ENCODE measurements at places on chromosomes 1 and 21.

GRCh38 chr1:6016191-6016865 lies 24.1 kb upstream of the NPHP4 start:
- DNase-seq = no peak

DNA sequence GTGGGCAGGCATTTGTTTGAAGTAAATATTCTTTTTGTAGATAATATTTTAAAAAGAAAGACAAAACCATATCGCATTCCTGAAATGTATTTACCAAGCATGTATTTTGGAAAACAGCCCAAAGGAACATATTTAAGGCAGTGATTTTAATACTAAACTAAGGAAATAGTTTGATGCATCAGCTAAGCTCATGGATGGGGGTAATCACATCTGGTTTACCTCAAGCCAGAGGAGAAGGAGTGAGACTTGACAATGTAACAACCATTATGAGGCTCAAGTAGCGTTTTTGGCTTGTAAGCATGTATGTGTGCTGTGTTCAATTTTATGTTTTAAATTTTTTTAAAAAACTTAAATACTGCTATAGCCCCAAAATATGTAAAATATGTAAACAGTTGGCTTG lies 390.5 kb downstream of the DISC1 start:
- no peak for DNase-seq

GRCh38 chr1:240492832-240493440 lies 119.0 kb downstream of the GREM2 start:
- DNase-seq = no peak

DNA sequence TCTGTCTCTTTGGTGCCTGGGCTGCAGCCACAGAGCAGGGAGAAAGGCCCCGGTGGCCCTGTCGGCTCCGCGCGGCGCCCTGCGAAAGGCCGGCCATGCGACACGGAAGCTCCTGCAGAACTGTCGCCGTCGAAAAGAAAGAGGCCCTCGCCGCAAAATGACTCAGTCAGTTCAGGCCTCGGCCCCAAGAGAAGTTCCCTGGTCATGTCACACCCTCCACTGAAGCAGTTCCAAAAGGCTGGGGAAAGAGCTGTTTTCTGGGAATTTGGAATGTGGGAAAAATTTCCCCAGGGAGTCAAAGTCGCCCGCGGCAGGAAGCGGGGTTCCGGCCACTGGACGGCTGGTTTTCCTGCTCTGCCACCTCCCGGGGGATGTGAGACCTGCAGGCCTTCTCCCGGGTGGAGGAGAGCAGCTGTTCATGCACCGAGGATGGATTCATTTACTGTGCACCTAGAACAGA lies 115.8 kb upstream of the ZNF678 start:
- no peak for DNase-seq

- no peak for DNase-seq
Observed at GRCh38 chr1:3321559-3322449, 132.7 kb upstream of the ARHGEF16 start.

DNA sequence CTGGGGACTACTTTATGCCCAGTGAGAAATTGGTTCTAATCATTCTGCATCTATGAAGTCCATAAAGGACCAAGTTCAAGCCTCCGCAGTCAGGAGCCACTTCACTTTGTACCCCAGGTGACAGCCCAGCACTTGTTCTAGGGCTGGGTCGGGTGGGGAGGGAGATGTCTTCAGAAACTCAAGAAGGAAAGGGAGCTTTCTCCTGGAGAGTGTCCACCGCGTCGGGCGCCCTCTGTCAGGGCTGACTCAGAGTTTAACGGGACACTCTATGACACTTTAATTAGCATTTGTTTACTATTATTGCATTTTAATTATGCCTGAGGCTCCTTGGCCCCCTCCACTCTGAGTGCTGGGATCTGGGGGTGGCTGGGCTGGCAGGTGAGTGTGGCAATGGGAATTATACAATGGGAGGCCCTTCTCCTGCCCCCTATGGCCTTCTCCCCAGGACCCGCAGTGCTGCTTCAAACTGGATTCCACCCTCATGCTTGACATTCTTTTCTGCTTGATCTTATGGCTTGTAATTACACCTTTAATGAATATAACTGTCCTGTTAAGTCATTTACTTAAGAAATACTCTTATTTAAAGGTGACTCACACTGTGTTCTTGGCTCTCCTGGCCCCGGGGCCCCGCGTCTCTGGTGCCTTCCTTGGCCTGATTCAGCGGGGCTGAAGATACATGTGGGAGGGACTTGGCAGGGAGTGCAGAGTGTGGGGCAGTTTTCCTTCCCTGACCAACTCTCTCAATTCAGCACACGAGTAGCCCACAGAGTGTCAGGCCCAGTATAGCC lies 136.6 kb downstream of the PLXNA2 start:
- DNase-seq = no peak

- DNase-seq = no peak
Observed at GRCh38 chr1:99292886-99293285, 28.6 kb downstream of the PLPPR4 start.

GRCh38 chr1:205554026-205554811 lies 49.8 kb downstream of the CDK18 start:
- no peak for DNase-seq

DNA sequence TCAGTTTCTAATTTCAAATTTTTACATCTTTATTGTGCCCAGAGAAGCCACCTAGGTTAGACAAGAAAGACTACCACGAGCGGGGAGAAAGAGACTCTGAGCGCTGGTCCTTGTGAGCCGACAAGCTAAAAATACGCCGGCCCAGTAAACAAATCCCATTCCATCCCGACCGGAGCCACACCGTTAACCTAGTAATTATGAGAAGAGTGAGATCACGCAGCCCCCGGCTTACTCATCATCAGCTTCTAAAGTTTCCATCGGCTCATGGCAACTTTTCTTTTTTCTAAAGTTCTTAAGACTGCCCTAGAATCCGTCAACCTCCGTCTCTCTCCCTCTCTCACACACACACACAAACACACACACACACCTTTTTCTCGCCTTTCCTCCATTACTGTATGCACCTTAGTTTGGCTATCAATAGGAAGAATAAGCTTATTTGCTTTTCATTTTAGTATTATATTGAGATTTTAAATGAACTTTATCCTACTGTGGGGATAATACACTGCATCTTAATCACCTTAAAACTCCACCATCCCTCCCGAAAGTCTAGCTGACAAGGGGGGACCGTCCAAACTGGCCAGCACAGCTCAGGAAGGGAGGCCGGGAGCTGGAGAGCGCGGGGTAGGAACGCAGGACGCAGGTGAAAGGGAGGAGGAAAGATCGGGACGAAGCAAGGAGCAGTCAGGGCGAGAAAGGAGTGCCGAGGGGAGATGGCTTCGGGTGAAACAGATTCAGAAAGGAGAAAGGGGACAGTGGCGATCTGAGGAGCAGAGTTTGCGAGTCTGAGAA lies 728 bp downstream of the OTUD7B start:
- no peak for DNase-seq

DNA sequence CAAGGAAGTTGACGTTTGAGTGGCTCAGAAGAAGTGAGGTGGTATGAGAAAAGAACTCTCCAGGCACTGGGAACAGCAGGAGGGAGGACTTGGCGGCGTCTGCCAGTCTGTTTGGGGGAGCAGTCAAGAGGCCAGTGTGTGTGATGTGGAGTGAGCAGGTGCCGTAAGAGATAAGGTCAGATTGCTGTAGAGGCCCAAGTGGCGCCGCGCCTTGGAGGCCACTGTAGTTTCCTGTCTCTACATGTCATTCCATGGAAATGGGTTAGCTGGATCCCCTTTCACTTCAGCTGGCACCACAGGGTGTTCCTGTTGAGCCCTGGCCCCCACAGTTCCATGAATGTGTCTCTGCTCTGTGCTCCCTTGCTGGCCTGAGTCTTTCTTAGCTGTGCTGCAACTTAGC lies 35.5 kb upstream of the PTPRF start:
- DNase-seq = no peak

- no peak for DNase-seq
Observed at GRCh38 chr1:2181271-2181670, 13.3 kb downstream of the FAAP20 start.

DNA sequence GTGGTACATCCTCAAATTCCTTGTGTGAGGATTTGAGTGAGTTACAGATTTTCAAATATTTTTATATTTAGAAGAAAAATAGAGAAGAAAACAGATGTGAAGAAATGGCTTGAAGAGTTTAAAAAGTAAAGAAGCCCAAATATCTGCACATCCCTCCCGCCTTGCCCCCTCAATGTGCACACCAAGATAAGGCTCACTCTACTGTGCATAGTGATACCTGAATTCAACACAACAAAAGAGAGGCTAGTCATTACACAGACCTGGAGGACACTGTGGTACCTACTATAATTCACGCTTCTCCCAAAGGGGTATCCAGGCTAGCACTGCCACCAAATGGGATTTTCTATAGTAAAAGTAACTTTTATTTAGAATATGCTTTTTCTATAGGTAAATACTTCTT lies 44.0 kb upstream of the SYT2 start:
- no peak for DNase-seq

- peak; percentile 30 for DNase-seq
Observed at GRCh38 chr1:109441069-109441468, 14.8 kb upstream of the PSMA5 start.

DNA sequence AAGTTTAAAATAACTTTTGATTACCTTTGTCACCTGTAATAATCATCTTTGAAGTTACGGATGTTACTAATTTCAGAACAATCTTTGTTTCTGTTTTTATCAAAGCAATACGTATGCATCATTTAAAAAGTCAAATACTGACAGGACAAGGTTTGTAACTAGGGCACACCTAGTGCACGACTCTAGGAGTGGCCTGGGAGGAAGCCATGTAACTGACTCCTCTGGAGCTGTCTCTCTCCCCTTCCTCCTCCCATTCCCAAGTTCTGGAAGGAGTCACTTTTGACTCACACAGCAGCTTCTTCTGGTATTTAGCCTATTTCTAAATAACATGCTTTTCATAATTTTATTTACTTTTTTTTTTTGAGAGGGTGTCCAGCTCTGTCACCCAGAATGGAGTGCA lies 11.8 kb upstream of the RAP1GAP start:
- no peak for DNase-seq

DNA sequence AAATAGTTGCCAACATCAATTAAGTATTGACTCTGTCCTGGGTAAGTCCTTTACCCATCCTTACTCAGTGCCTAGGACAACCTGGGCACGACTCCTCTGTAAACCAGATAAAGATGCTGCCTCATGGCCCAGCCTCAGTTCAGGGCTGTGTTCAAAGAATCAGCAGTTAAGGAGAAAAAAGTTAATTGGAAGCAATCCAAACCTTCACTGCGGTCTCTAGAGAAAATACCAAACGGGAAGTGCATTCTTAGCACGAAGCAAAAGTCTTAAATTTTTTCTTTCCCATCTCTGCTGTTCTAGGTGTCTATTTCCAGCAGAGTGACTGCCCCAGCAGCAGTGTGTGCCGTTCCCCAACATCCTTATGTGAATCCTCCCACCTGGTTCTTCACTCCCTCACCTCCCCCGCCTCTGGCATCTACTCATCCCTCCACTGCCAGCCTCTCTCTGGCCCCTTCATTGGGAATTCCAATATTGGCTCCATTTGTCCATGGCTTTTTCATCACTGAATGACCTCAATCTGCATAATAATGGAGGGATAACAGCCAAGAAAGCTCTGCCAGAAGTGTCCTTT lies 23.2 kb downstream of the KANK4 start:
- peak; percentile 31 for DNase-seq

GRCh38 chr1:85019994-85020393 lies 23.1 kb upstream of the MCOLN2 start:
- peak; percentile 94 for DNase-seq

GRCh38 chr1:64343105-64343822 lies 126.7 kb upstream of the CACHD1 start:
- DNase-seq = peak; percentile 97

DNA sequence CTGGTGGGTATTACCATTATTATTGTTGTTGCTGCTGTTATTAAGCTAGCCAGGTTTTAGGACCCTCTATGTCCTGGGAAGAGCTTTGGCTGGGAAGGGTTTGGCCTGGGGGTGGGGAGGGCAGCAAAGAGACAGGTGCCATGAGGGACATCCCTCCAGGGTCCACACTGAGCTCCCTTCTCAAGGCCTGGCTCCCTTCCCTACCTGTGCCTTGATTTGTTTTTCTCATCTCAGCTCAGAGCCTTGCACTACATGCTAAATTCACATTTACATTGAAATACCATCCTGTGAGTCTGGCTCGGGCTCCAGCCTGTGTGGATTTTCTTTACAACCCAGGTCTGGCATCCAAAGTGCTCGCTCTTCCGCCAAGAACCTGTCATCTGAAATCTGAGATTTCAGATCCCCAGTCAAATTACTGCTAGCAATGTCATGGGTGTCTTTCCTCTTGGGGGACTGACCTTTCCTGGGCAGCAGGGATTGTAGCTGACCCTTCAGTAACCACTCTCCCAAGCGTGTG lies 536.3 kb downstream of the PTPRU start:
- no peak for DNase-seq

- no peak for DNase-seq
Observed at GRCh38 chr1:153742411-153743142, 14.7 kb downstream of the INTS3 start.

- DNase-seq = no peak
Observed at GRCh38 chr1:175734642-175735041, 8.8 kb downstream of the TNR start.

- DNase-seq = no peak
Observed at GRCh38 chr1:30810416-30811080, 53.0 kb upstream of the LAPTM5 start.

DNA sequence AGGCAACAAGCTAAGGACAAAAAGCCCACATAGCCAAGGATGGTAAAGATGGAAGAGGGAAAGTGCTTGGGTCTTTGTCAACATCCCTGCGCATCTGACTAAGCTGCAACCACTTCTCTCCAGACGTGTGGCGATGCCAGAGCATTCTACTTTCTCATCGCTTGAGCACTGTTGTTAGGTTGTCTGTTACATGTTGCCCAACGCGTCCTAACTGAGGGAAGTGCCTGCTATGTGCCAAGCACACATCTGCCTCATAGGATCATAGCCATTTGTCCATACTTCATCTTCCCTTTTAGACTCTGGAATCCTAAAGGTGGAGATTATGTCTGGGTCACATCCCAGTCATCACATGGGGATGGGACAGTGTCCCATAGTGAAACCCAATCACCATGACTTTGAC lies 464.9 kb downstream of the MATN1 start:
- DNase-seq = no peak

GRCh38 chr1:19028110-19028509 lies 71.6 kb upstream of the IFFO2 start:
- no peak for DNase-seq

DNA sequence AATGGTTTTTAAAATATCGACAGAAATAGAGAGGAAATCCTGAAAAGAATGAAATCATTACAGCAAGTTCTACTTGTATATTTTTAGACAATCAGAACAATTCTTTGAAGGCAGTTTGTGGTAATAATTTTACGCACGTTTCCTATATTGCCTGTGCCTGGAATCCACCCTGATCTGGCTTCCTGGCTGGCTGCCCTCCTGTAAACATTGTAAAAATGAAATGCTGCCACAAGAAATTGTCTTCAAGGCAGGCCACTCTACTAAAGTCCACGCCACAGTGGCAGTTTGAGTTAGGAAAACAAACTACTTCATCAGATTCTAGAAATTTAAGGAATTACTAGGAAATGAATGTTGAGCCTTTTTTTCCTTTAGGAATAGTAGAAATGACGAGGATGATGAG lies 454.5 kb upstream of the NR5A2 start:
- no peak for DNase-seq
